ENCODE measurements at places on chromosomes 1 and 21.

DNA sequence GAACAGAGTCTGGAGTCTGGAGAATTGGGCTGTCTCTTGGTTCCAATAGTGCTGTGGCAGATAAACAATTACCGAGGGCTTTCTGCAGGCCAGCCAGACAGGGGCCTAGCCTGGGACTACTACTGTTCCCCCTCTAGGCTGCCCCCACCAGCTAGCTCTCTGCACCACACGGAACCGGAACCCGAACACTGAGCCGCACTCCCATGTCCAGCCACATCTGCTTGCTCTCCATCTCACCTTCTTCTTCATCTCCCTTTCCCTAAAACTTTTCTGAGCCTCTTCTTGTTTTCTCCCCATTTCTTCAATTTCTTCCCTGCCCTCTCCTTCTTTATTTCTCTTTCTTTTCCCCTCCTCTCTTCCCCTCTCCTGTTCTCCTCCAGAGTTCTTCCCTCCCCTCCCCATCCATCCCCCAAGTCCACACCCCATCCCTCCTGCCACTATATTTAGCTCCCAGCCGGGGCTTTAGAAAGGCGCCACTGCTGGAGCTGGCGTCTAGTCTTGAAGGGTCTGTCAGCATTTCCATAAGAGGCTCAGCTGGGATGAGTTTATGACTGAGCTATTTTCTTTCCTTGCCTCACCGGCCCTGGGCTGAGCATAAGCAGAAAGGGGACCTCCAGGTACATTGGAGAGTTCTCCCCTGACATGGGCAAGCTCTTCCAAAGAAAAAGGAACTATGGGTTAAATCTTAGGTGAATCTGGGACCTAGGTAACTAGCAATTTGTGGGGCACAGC is 25.7 kb upstream of the ATP2B4 start:
- no peak for DNase-seq

DNA sequence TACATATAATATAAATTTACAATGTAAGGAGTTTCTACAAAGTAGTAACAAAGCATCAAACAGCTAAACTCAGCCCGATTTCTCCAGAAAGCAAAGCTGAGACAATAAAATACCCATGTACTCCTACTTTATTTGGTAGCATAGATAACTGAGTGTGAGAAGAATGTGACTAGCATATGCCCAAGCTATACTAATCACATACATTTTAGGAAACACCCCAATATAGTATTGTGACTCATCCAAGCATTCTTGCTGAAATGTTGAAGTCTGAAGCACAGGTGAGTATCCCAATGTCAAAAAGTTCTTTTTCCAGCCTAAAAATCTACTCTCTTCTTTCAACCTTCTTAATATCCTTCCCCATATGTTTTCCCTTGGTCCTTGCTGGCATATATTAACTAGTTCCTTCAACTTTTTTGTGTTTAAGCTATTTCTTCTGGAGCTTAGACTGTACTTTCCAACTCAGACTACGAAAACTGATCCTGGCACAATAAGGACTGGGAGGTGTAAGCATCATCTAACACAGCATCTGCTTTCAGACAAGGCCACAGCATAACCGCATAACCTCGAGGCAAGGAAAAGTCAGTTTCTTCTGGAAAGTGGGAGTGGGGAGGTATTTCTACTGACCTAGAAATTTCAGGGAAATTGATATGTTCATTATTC is 163.0 kb upstream of the RNPC3 start:
- DNase-seq = no peak

- DNase-seq = no peak
These were observed 3.5 kb downstream of the ARPC5 start for GRCh38 chr1:183632114-183632513.

DNA sequence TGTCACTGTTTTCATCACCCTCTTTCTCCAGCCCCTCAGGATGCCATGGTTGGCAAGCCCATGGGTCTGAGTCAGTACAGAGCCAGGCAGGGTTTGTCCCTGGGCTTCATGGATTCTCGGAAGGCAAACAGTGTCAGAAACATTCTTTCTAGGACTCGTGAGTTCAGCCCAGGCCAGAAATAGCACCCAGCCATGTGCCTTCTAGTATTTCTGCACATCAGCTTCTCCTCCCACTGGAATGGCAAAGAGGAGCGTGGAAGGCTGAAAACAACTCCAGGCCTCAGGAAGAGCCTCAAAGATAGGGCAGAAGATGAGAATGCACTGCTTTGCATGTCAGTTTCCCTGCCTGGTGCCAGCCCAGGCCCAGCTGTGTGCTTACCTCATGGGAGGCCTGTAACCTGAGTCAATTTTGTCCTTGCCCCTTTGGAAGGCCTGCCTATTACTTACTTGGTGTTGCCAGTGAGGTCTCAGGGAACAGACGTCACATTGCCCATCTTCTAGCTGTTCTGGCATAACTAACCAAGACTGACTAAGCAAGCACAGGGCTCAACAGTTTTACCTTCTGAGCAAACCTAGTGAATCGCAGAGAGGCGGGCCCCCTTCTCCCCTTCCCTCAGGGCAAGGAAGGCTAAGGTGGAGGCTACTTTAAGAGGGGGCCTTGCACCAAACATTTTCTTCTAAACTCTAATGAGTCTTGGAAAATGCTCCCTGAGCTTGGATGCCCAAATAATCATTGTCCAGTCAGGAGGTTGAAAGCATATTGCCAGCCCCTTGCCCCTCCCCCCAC is 42.4 kb downstream of the GLUL start:
- DNase-seq = peak; percentile 49

GRCh38 chr1:176876966-176877515 is 287.5 kb downstream of the ASTN1 start:
- DNase-seq = no peak

DNA sequence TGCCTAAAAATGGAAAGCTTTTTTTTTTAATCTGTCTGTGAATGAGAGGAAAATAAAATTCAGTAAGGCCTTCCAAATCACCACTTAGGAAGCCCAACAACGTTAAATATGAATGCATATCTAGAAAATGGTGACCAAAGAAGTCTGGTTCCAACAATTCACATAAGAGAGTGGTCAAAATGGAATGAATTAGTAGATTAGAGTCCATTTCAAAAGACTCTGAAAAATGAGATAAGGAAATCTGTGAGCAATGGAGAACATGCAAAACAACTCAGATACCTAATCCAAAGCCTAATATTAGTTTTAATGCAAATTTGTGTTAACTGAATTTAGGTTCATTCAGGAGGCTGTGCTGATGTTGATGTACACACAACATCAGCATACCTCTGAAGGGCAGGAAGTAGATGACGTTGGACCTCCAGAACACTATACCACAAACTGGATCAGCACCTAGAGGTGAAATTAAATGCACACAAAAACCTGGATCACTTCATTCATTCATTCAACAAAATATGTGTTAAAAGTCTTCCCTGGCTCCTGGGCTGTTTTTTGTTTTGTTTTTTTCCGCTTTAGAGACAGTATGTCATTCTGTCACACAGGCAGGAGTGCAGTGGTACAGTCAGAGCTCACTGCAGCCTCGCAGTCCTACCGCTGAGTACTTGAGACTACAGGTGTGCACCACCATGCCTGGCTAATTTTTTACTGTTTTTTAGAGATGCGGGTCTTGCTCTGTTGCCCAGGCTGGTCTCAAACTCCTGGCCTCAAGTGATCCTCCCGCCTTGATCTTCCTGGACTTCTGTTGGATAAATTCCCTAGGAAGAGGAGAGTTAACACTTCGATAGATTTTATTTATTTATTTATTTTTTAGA is 4.9 kb upstream of the BRWD1 start:
- no peak for DNase-seq

DNA sequence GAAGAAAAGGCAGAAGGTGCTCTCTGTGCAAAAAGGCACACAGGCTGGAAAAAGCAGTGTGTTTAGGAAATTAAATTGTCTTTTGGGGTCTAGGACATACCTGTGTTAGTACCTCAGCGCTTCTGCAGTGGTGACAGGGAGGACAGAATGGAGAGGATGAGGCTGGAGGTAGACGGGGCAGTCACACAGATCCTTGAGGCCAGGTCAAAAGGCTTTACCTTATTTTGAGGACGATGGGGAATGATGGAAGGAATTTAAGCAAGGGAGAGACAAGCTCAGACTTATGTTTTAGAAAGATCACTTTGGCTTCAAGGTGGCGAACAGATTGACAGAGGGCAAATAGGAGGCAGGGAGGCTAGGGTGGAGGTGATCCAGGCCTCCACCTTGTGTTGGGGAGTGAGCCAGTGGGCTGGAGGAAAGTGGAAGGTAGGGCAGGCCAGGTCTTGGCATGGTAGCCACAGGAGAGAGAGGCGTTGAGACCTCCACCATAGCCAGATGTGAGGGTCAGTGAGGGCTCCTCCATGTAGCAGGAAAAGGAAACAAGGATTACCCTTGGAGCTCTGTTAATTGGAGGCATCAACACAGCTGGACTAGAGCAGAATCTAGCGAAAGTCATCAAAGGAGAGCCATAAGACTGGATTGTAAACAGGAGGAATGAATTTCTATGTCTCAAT is 4.2 kb downstream of the CYP4B1 start:
- DNase-seq = no peak

DNA sequence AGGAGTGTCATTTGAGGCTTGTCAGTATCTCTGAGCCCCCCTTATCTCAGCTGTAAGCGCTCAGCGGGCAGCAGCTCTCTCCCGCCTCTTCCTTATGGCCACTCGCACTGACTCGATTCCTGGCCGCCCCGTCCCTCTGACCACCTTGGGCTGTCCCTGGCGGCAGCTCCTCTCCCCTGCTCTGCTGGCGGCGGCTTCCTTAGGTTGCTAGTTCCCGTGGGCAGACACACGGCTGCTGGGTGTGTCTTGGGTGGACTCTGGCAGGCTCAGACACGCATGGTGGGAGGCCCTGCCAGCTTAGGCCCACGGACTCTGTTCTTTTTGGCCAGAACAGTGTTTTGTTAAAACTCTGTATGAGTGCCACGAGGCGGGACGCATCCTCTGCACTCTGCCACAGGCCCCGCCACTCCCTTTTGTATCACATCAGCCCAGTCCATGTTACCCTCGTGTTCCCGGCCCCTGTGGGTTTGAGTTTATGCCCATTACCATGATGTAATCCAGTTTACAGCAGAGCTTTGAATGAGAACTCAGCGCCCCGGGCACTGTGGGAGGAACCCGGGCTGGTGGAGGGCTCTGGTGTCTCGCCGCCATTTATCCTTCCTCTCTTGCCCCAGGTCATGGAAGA is 45.9 kb downstream of the COQ8A start:
- peak; percentile 71 for DNase-seq
